Activated naive CD8-positive, alpha-beta T cell treated with anti-CD3 and anti-CD28 coated beads for 36 hours (primary cell): ENCODE measurements at places on chromosomes 1 and 21.

GRCh38 chr1:12180315-12180714 is 13.5 kb downstream of the TNFRSF1B start:
- DNase-seq = no peak

DNA sequence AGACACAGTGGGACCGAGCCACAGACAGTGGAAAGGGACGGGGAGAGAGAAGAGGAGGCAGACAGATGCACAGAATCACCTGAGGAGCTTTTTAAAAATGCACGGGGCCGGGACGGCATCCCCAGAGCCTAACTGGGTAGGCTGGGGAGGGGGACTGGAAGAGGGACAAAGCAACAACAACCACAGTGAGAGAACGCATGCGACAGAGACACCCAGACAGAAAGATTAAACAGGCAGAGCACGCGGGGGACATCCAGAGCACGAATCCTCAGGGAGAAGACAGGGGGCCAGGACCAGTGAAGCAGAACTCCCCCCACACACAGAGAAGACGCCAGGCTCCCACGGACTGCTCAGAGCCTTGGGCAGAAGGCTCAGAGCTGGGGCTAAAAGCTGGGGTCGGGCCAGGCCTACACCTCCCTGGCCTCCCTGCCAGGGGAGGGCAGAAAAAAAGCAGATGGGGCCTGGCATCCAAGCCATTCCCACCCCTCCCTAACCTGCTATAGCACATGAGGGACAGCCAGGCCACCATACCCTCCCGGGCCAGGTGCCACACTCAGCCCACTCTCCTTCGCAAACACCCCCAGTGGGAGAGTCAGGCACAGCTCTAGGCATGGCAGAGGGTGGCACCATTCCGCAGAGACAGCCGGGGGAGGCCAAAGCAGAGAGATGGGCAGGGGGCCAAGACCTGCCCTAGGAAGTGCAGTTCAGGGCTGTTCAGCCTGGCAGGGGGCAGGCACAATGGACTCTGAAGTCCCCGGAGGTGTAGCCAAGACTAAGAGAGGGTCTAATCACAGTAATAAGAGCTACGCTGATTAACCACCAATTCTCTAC is 29.8 kb upstream of the COL16A1 start:
- DNase-seq = no peak

DNA sequence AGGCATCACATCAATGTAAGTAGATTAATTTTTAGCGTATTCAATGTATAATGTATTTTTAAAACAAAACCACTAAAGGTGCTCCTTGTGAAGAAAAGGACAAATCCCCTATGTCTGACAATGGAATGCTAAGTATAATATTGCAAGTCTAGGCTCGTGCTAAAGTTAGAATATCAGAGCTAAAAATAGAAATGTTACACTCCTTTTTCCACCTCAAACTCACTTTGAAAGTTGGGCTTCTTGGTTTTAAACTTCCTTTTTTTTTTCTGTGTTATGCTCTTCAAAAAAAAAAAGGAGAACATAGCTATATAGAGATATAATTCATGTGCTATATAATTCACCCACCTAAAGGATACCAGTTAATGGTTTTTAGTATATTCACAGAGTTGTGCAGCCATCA is 3.6 kb upstream of the SERBP1 start:
- no peak for DNase-seq

DNA sequence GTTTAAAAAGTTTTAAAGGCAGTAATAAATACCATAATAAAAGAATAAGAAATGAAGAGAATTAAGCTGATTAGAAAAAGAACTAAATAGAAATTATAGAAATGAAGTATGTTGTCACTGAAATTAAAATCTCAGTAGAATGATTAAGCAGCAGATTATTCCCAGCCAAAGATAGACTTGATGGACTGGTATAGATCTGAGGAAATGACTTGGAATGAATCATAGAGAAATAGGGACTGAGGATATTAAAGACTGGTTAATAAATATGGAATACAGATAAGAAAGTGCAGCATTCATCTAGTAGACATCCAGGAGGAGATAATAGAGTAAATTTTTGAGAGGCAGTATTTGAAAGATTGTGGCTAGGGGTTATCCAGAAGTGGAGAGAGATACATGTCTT is 28.7 kb downstream of the MARK1 start:
- DNase-seq = no peak

DNA sequence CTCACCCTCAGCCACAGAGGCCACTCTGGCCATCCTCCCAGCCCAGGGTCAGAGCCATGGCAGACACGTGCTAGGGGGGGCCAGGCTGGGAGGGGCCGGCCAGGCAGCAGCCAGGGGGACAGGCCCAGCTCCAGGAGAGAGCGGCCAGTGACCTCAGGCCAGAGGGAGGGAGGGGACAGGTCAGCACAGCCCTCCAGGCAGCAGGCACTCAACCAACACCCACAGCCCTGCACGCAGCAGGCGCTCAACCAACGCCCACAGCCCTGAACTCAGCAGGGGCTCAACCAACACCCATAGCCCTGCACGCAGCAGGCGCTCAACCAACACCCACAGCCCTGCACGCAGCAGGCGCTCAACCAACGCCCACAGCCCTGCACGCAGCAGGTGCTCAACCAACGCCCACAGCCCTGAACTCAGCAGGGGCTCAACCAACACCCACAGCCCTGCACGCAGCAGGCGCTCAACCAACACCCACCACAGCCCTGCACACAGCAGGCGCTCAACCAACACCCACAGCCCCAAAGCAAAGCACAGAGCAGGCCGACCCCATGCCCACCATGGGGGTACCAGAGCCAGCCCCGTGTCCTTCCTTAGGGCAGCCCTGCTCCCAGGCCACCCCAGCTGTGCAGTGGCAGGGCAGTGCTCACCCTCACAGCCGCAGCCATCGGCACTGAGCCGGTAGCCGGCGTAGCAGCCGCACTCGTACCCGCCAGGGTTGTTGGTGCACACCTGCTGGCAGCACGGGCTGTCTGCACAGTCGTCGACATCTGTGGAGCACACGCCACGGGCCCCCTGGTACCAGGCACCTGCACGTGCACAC is 55.9 kb downstream of the ARHGEF16 start:
- no peak for DNase-seq

DNA sequence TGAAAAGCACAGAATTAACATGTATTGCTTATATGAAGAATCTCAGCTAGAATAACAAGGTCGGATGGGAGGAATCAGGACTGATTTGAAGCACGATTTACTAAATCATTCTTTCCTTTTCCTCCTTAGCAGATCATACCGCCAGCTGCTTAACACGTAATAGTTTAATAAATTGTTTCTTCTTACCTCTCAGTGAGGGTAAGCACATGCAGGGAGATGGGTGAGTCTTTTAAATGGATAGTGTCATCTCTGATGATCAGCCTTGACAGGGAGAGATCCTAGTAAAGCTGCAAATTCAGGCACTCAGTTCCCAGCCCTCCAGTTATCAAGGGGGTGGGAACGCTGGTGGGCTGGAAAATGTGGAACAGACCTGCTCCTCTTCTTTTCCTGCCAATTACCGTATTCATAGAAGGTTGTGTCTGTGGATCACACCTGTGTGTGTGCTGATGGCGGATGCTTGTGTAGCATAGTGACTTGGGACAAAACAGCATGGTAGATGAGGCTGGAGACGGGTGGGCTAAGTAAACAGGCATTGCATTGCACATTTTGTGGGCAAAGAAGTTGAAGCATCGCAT is 30.7 kb downstream of the NTPCR start:
- no peak for DNase-seq

DNA sequence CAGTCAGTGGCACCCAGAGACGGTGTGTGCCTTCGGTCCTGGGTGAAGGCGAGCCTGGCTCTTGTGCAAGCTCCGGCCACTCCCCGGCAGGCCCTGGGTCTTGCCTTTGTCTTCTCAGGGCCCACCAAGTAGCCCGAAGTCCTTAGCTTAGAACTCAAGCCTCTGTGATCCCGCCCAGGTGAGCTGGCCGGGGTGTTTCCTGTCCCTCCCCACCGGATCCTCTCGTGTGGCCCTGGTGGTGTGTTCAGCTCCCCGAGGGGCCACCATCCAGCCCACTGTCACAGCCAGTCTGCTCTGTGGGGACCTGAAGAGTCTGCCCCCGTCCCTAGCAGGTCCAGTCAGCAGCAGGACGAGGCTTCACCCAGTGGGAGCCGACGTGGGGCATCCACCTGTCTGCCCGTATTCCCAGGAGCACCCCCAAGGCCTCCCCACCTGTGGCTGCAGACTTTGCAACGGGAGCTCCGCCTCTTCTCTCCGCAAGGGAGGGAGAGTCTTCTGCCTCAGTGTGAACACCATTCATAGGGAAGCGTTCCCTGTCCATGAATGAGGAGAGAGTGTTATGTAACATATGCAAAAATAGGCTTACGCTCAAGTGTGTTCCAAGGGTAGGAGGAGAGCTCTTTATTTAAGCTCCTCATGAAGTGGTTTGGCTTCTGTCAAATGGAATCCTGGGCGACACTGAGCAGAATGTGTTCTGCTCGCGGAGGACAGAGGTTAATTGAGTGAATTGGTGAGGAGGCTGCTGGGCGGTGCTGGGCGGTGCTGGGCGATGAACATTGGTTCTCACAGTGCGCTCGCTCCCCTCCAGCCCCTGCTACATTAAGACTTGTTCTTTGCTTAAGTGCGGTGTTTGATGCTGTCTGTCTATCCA is 108.9 kb downstream of the CRYAA start:
- no peak for DNase-seq

- no peak for DNase-seq
These were observed 11.9 kb upstream of the C1orf159 start for GRCh38 chr1:1127551-1128451.

- DNase-seq = no peak
These were observed 79.5 kb upstream of the SLC45A1 start for GRCh38 chr1:8238141-8239038.

GRCh38 chr1:227887697-227888403 is 59.9 kb downstream of the WNT9A start:
- DNase-seq = no peak

- no peak for DNase-seq
These were observed 117.9 kb downstream of the PHTF1 start for GRCh38 chr1:113641396-113641795.

DNA sequence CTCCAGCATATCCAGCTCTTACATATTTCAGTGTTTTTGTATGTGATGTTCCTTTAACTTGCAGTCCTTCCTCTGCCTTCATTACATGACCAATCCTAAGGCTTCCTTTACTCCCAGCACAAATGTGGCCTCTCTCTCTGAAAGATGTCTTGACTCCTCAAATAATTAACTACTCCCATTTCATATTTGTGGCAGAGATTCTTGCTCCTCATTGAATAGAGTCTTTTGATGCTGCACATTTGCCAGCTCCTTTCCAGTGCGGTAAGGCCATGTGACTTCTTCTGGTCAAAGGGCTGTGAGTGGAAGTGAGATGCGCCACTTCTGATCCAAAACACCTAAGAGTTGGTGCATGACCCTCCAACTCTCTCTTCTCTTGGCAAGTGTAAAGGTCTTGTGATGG is 19.1 kb upstream of the LAMC1 start:
- no peak for DNase-seq

GRCh38 chr1:74392840-74393239 is 119.6 kb downstream of the LRRC53 start:
- DNase-seq = no peak

- no peak for DNase-seq
These were observed 520.5 kb downstream of the SMYD3 start for GRCh38 chr1:245986404-245987218.

- DNase-seq = no peak
These were observed 13.3 kb upstream of the EIF4G3 start for GRCh38 chr1:21189906-21190500.

DNA sequence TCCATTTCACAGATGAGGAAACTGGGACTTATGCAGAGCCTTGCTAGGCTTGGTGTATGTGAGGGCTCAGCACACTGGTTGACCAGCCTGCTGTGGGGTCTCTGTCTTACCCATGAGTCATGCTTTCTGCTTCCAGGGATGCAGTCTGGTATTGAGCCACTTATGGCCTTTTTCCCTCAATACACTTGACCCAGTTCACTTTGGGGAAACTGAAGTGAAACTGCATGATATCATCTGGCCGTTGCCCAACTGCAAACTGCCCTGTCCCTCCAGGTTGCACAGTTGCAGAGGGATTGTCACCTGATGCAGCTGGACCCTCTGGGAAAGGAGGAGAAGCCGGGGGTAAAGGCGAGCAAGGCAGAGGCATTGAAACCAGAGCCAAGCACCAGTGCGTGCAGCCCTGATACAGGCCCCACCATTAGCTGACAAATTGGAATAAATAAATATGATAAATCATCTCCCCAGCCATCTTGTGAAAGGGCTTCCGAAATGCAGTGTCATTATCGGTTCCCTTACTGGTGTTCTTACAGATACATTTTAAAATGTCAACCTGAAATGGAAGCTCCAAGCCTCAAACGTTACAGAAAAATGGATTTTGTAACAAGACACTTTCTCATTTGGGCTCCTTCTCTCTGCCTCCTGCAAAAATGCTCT is 39.3 kb upstream of the DUSP10 start:
- DNase-seq = no peak

DNA sequence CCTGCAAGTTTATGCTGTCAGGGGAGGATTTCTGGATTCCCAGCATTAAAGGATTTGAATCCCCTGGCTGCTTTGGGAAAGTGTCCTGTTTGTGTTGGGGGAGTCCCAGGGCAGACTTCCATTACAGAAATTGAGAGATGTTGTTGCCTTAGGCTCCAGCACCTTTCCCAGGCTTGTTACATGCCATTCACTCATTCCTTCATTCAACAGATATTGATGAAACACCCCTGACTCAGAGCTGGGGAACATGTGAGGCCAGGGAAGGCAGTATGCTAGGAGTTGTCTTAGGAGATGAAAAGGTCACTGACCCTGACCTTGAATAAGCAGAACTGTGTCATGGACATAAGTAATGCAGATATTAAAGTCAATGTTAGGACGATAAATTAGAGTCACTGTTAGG is 161.7 kb downstream of the NTMT2 start:
- DNase-seq = no peak

DNA sequence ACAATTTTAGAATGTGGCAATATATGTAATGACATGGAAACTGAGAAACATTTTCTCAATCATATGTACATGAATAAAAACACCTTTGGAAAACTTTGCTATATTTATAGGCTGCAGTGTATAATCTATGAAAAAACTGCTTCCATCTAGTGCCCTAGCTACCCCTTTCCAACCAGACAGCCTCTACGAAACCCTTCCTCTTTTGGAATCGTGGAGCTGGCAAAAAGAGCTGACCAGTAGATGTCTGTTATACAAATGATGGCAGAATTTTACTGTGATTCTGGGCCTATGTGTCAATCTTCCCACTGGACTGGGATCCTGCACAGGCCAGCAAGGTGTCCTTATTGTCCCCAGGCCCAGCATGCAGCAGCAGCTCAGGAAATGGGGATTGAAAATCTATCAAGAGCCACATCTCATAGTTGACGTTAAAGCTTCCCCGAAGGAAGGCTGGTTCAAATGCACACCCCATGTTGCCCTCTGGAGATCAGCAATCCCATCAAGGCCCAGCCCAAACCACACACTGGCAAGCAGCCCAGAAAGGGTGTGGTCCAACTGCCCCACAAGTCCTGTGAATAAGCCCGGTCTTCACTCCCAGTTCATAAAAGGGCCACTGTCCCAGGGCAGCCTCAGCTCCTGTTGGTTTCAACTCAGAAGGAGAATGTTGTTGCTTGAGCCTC is 8.8 kb upstream of the FAM20B start:
- DNase-seq = no peak
